ENCODE measurements at places on chromosomes 1 and 21.

DNA sequence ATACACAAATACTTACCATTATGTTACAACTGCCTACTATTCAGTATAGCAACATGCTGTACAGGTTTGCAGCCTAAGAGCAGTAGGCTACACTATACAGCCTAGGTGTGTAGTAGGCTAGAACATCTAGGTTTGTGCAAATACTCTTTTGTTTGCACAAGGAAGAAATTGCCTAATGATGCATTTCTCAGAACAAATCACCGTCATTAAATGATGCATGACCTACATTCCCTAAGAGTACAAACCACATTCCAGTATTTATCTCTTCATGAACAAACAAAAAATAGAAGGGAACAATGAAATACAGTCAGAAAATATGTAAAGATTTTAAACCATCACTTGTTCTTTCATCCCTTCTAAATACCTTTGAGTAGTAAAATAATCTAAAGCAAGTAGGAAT is 109.7 kb upstream of the HP1BP3 start:
- DNase-seq = no peak

- DNase-seq = no peak
Observed at GRCh38 chr21:46347791-46348381, 23.9 kb downstream of the PCNT start.

- no peak for DNase-seq
Observed at GRCh38 chr1:92461364-92462097, 25.2 kb downstream of the GFI1 start.

DNA sequence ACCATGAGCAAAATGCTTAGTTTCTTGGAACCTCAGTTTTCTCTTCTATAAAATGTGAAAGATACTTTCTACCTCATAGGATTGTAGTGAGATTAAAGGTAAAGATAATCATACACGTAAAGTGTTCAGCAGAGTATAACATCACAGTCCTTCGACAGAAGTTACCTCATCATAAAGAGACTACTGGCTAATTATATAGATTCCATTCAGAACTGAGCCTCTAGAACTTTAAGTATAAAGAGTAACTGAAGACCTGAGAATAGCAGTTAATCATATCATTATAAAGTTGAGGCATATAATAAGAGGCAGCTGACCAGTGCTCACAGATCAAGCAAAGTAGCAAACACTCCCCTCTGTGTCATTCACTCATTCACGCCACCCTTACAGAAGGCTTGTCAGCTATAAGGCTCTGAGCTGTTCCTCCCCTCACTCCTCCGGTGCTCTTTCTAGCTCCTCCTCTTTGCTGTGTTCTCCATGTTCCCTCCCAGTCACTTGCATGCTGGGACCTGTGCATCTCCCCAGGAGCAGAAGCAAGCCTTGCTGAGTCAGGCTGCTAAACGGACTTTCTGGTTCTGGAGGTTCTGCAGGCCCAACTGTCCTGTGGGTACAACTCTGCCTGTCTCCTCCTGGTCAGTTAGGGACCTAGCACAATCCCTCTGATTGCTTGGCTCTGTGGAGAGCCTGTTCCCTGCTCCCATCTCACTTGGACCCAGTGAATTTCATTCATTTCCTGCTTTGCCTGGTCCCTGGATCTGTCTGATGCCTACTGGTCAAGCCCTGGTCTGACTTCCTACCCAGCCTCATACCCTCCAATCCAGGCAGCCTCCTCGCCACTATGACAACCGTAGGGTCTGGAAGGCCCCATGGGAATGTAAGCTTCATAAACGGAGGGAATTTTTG is 28.3 kb upstream of the LY9 start:
- DNase-seq = no peak

- no peak for DNase-seq
Observed at GRCh38 chr1:86487811-86488141, 19.0 kb downstream of the CLCA1 start.

DNA sequence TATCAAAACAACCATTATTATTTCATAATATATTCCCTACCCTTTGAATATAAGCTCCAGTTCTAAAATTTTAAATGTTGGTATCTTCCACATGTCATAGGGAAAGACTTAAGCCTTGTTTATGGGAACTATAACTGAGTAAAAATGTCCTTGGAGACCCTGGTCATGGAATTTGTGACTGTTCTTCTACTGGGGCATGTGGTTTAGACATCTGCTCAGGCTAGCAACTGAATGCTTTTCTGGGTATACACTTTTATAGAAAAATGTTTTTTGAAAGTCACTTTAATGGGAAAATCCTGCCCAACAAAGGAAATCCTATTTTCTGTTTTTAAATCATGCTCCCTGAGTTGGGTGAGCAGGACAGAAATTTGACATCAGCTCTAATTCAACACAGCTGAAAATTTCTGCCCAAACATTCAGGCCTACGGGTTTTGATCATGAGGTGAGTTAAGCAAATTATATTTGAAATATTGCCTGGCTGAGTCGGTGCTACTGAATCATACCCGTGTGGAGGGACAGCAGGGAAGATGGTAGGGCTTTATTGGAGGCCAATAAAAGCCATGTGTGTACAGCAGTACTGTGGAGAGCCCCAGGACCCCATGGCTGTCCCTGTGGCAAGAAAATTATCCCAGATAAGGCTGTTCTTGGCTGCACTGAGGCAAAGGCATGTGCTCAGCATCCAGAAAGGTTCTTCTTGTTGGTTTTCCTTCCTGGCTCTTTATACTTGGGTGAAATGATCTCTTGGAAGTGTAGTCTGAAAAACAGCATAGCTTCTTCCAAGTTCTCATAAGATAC is 391.8 kb downstream of the DISC1 start:
- no peak for DNase-seq

DNA sequence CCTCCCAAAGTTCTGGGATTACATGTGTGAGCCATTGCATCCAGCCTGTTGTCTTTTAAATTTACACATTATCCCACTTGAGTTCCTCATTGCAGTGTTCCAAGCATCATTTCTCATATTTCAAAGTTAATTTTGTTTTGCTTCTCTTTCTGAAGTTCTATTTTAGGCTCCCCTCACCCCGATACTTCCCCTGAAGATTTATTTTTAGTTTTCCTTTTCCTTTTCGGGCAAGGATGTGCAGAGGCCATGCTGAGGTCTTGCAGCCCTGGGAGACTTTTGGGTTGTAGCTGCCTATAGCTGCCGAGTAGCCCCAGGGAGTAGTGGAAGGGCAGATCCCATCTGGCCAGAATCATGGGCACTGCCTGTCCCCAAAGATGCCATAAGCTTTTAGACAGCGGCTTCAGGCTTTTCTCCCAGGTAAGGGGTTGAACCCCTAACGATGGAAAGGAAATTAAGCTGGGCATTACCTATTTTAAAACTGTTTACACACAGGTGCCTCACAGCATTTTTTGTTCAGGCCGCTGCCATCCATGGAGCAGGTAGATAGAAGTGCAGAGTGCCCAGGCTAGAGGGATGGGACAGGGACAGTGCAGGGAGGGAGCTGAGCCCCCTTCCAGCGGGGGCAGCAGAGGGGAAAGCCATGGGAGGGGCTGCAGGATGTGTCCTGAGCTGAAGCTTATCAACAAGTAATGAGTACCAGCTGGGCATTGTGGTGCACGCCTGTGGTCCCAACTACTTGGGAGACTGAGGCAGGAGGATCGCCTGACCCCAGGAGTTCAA is 15.9 kb downstream of the PSEN2 start:
- DNase-seq = no peak

GRCh38 chr1:201465698-201466290 is 3.2 kb downstream of the PHLDA3 start:
- no peak for DNase-seq

DNA sequence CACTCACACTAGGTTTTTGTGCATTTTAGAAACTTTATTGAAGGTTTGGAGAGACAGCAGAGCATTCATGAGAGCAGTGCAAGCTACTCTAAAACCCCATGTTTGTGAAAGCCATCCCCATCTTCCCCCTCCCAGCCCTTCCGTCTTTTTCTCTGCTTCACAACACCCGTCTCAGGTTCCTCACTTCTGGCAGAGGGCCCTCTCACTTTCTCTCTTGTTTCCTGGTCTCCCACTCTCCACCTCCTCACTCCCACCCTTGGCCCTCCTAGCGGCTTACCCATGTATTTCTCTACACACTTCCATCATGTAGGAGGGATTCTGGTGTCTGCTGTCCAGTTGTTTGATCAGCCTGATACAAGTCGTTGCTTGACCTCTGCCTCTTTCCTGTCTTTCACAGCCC is 92.7 kb downstream of the LRRC8C start:
- no peak for DNase-seq

DNA sequence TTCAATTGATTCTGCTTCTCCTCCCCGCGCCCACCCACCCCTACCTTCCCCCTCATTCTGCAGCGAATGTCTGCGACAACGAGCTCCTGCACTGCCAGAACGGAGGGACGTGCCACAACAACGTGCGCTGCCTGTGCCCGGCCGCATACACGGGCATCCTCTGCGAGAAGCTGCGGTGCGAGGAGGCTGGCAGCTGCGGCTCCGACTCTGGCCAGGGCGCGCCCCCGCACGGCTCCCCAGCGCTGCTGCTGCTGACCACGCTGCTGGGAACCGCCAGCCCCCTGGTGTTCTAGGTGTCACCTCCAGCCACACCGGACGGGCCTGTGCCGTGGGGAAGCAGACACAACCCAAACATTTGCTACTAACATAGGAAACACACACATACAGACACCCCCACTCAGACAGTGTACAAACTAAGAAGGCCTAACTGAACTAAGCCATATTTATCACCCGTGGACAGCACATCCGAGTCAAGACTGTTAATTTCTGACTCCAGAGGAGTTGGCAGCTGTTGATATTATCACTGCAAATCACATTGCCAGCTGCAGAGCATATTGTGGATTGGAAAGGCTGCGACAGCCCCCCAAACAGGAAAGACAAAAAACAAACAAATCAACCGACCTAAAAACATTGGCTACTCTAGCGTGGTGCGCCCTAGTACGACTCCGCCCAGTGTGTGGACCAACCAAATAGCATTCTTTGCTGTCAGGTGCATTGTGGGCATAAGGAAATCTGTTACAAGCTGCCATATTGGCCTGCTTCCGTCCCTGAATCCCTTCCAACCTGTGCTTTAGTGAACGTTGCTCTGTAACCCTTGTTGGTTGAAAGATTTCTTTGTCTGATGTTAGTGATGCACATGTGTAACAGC is 339.9 kb downstream of the NTNG1 start:
- no peak for DNase-seq
